Stomach (tissue), 19 donors: ENCODE measurements at places on chromosomes 4 and X. TPM values are rescaled to one million over a fixed set of nuclear protein-coding genes. Genes with fewer than 3 reads are reported as not detected.
A peak's percentile ranks its signal among the peaks of the same experiment; 100 is the strongest.

Gene DDX53
- not detected for total RNA-seq

GRCh38 chrX:42143866-42144592, 220.7 kb upstream of the CASK start:
- H3K4me1 ChIP-seq = no peaks in the 10 kb centered on the region
- H3K27ac ChIP-seq = no peak overlapping the region
- H3K4me3 ChIP-seq = no peak overlapping the region
- H3K27me3 ChIP-seq = no peaks in the 10 kb centered on the region

Gene ERVMER34-1
- 3.0 TPM for total RNA-seq

DNA sequence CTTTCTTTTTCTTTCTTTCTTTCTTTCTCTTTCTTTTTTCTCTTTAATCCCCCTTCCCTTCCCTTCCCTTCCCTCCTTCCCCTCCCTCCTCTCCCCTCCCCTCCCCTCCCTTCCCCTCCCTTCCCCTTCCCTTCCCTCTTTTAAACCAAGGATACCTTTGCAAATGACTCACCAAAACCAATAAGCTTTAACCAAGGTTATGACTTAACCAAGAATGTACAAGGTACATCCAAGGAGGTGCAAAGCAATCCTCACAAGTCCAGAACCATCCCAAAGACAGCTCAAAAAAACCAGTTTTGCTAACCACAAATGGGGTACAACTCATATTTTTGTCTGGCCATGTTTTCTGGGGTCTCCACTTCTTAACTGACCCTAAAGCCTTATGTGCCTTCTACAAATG, 174.7 kb upstream of the PPP1R2C start:
- no peak overlapping the region for H3K4me3 ChIP-seq
- H3K27ac ChIP-seq = no peak overlapping the region
- no peaks in the 10 kb centered on the region for H3K36me3 ChIP-seq

DNA sequence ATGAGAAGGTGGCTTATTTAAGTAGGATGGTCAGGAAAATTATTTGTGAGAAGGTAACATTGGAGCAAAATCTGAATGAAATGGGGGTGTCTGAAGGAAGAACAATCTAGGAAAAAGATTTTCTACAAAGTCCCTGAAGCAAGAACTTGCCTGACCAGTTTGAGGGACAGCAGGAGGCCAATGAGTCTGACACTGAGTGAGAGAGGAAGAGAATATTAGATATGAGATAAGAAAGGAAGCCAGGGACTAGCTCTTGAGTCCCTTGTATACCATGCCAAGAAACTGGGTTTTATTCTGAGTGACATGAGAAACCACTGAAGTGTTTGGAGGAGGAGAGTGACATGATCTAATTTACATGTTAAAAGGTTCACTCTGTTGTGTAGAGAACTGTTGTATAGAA, 1478.9 kb downstream of the RPA4 start:
- no peak overlapping the region for H3K27ac ChIP-seq
- H3K36me3 ChIP-seq = no peaks in the 10 kb centered on the region
- DNase-seq = no peak
- H3K27me3 ChIP-seq = no peaks in the 10 kb centered on the region
- H3K4me1 ChIP-seq = no peaks in the 10 kb centered on the region
- no peak overlapping the region for H3K4me3 ChIP-seq

DNA sequence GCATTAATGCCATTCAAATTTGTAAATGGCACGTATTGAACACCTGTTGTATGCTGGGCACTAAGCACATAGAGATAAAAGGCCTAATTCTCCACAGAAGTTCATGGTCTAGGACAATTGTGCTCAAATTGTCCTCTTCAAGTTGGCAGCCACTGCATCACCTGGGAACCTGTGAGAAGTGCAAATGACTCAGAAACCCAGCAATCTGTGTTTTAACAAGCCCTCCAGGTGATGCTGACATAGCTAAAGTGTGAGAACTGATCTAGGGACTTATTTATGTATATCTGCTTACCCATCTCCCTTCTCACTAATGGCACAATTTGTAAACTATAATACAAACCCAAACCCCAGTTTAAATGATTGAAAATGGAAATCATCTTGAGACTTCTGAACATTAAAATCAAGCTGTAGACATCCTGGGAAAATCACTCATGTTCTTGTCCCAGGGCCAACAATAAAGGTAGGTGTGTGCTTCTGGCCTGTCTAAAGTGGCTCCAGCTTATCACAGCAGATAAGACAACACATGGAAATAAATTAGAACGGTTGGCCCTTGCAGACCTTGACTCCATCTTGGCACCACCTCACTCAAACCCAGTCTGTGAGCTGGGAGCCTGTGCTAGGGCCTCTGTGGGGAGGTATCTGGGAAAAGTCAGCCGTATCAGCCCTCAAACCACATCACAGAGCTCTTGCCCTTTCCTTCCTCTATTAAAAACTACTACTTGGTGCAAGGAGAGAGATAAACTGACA, 46.8 kb downstream of the UCHL1 start:
- no peak overlapping the region for H3K4me3 ChIP-seq
- DNase-seq = no peak
- H3K4me1 ChIP-seq = no peaks in the 10 kb centered on the region
- H3K36me3 ChIP-seq = no peaks in the 10 kb centered on the region
- H3K27ac ChIP-seq = no peak overlapping the region

Gene SYNPO2
- total RNA-seq = 114 TPM

Gene TLR2
- 35.0 TPM for total RNA-seq

- DNase-seq = no peak
- no peak overlapping the region for H3K27ac ChIP-seq
Measured at GRCh38 chr4:112451104-112451503, 64.9 kb downstream of the NEUROG2 start.

DNA sequence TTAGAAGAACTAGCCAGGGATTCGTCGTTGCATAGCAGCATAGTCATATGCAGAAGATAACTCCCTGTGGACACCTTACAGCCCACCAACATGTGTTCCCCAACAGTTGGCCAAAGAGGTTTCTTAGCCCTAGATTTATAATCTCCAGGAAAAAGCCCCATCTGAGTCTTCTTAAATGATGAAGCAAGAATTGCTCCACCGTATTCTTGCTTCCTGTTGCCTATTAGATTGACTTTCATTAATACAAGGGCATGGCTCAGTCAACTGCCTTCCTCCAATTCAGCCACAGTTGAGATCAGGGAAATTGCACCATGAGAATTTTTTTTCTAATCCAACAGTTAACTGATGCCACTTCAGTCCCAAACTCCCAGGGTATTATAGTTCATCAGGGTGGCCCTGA, 5.2 kb upstream of the AFF2 start:
- peaks cover 7% of the 10 kb centered on the region for H3K27me3 ChIP-seq
- no peak overlapping the region for H3K4me3 ChIP-seq
- H3K4me1 ChIP-seq = no peaks in the 10 kb centered on the region

DNA sequence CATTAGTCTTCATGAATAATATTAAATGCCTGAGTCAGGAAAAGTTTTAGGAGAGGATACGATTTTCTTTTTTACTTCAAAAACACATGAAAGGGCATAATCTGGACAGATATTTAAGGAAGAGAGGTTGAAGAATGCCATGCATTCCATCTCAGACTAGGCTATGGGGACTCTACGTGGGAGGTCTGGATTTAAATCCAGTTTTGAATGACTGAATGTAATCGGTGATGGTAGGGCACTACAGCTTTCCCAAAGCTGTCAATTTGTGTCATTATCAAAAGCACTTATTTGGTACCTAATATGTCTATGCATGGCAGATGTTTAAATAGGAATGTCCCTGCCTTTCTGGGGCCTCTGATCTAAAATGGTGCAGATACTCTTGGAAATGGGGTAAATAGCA, 59.3 kb upstream of the RPL34 start:
- no peak overlapping the region for H3K27ac ChIP-seq
- no peak overlapping the region for H3K4me3 ChIP-seq
- no peak for DNase-seq
- H3K36me3 ChIP-seq = no peaks in the 10 kb centered on the region

Gene SLITRK2
- 0.55 TPM for total RNA-seq

- no peak overlapping the region for H3K27ac ChIP-seq
- no peaks in the 10 kb centered on the region for H3K4me1 ChIP-seq
- H3K36me3 ChIP-seq = no peaks in the 10 kb centered on the region
- no peaks in the 10 kb centered on the region for H3K27me3 ChIP-seq
Measured at GRCh38 chrX:20571611-20572010, 304.9 kb upstream of the RPS6KA3 start.

DNA sequence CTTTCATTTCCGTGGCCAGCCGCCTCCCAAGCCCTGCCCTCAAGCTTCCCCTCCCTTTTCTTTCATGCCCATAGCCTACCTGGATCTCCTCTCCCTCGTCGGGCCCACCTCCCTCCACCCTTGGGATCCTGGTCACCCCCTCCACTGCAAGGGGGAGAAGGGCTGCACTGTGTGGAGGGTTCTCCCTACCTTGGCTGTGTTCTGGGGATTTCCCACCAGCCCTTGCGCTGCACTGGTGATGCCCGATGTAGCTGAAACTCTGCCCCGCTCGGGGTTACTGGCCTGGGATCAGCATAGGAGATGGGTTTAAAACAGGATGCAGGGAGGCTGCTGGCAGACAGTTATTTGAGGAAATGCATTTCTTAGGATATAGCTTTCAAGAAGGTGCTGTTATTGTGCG, 128.9 kb downstream of the TBL1X start:
- no peaks in the 10 kb centered on the region for H3K4me1 ChIP-seq
- H3K27me3 ChIP-seq = no peaks in the 10 kb centered on the region
- no peak overlapping the region for H3K27ac ChIP-seq
- H3K4me3 ChIP-seq = no peak overlapping the region
- DNase-seq = no peak

Gene CT47B1
- total RNA-seq = not detected

DNA sequence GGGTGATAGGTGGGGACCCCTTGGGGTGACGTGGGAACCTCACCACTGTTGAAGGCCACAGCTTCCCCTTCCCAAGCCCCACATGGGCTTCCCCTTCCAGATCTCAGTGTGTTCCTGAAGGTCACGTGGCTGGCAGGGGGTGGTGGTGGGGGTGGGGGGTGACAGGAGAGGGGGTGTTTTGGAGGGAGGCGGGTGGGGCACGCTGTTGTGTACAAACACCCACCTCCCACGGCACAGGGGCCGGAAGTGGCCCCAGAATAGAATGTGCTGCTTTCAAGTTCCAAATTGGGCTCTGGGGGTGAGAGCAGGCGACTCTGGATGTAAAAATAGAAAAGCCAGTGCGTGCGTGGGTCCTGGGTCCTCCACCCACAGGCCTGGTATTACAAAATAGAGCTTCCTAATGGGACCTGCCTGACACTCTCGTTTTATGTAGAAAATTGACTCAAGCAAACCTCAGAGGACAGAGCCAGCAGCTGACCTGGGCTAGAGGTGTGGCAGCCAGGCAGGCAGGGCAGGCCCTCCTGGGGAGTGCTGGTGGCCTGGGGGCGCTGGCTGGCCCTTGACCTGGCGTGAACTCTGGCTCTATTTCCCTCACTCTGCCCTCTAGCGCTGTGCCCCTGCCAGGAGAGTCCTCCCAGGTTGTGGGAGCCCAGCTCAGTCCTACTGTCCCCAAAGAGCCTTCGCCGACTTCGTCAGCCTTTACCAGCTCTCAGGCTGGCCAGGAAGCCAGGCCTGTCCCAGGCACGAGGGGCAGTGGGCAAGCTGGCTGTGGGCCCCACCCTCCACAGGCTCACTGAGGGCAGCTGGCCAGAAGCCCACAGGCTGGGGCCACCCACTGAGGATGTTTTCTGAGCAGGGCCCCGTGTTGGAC, 5.4 kb upstream of the SH3BP2 start:
- H3K27ac ChIP-seq = peak overlapping the region; percentile 34
- peaks cover 44% of the 10 kb centered on the region for H3K4me1 ChIP-seq
- H3K4me3 ChIP-seq = no peak overlapping the region
- H3K36me3 ChIP-seq = no peaks in the 10 kb centered on the region

- peaks cover 34% of the 10 kb centered on the region for H3K4me1 ChIP-seq
- no peaks in the 10 kb centered on the region for H3K27me3 ChIP-seq
- H3K36me3 ChIP-seq = no peaks in the 10 kb centered on the region
- H3K4me3 ChIP-seq = peak overlapping the region; percentile 71
- peak; percentile 84 for DNase-seq
- H3K27ac ChIP-seq = peak overlapping the region; percentile 92
Measured at GRCh38 chr4:147732518-147733235, 789 bp downstream of the ARHGAP10 start.

DNA sequence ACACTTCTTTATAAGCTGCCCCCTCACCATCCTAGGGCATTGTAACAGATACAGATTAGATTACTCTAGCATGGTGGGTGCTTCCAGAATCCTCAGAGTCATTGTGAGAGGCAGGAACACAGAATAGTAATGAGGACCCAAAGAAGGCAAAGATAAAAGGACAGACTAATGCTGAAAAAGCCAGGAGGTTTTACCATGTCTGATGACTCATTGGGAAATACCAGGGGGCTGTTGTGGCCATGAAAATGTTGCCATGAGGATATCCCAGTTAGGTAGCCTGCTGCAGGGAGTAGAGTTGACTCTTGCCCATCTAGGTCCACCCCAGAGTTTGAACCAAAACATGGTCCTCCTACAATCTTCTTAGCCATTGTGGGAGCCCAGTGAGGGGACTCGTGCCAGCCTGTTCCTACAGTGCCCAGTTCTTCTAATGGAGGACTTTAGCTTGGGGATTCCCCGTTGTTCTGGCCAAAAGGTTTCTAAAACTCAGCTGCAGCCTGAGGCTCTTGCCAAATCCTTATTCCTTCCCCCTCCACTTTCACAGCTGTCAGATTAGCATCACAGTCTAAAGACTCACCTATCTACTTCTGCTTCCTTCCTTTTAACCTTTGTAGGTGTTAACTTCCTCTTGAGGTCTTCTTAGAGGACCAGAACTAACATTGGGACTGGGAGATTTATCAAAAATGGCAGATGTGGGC, 586.0 kb upstream of the AADAT start:
- H3K27ac ChIP-seq = no peak overlapping the region
- H3K36me3 ChIP-seq = no peaks in the 10 kb centered on the region
- H3K27me3 ChIP-seq = no peaks in the 10 kb centered on the region
- no peaks in the 10 kb centered on the region for H3K4me1 ChIP-seq
- no peak for DNase-seq
- H3K4me3 ChIP-seq = no peak overlapping the region

- no peak for DNase-seq
- no peaks in the 10 kb centered on the region for H3K27me3 ChIP-seq
- H3K27ac ChIP-seq = no peak overlapping the region
- no peaks in the 10 kb centered on the region for H3K36me3 ChIP-seq
Measured at GRCh38 chr4:12932203-12932788, 551.8 kb downstream of the RAB28 start.

DNA sequence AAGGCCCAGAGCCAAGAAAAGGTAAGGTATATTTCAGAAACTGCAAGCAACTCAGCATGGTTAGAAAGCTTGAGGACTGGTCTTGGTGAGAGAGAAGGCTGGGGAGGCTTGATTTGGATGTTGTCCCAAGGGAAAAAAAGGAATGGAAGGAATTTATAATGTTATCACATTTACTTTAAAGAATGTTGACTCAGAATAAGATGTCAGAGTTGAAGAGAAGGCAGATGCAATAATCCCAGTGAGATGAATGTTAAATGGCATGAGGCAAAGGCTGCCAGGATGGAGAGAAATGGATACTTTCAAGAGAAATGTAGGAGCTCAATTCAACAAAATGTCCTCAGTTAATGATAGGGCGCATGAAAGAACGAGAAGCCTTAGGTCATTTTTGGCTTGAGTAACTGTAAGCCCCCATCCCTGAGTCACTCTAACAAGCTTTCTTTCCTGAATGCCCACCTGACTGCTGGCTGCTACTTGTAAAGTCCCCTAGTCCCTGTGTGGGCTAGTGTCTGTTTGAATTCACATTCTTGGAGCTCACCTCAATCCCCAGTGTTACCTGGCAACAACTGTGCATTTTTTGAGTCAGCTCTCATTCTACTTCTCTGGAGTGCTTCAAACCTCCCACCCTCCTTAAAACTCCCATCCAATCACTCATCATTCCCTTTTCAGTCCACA, 103.0 kb upstream of the TAPT1 start:
- no peaks in the 10 kb centered on the region for H3K27me3 ChIP-seq
- H3K4me1 ChIP-seq = no peaks in the 10 kb centered on the region
- peak; percentile 2 for DNase-seq
- no peak overlapping the region for H3K27ac ChIP-seq
- H3K4me3 ChIP-seq = no peak overlapping the region
- H3K36me3 ChIP-seq = no peaks in the 10 kb centered on the region
